ENCODE measurements at places on chromosomes 3 and 15. TPM values are rescaled to one million over a fixed set of nuclear protein-coding genes. Genes with fewer than 3 reads are reported as not detected.

TRH gene
- not detected for total RNA-seq

DNA sequence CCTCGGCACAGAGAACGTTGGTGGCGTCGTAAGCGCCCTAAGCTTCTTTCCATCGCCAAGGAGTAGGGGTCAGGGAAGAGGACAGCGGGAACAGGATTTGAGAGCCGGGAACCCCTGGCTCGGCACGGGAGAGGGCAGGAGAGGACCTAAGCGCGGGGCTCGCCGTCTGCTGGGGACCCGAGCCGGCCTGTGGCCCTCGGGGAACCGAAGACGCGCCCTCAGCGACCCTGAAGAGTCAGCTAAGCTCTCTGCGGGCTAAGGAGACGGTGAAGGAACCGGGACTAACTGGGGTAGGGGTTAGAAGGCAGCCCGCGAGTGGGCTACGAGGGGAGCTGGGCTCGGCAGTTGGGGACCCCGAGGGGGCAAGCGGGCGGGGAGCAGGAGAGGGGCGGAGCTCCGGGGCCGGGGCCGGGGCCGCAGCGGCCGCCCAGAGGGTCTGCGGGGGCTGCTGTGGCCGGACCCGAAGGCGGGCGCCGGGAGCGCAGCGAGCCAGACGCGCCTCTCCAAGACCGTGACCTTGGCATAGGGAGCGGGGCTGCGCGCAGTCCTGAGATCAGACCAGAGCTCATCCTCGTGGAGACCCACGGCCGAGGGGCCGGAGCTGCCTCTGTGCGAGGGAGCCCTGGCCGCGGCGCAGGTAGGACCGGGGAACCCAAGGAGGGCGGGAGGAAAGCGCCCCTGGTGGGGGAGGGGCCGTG is 574 bp downstream of the CASR start:
- DNase-seq, result no peak

GRCh38 chr3:146277953-146278631 is 27.2 kb upstream of the PLSCR4 start:
- DNase-seq, result peak; percentile 96

DNA sequence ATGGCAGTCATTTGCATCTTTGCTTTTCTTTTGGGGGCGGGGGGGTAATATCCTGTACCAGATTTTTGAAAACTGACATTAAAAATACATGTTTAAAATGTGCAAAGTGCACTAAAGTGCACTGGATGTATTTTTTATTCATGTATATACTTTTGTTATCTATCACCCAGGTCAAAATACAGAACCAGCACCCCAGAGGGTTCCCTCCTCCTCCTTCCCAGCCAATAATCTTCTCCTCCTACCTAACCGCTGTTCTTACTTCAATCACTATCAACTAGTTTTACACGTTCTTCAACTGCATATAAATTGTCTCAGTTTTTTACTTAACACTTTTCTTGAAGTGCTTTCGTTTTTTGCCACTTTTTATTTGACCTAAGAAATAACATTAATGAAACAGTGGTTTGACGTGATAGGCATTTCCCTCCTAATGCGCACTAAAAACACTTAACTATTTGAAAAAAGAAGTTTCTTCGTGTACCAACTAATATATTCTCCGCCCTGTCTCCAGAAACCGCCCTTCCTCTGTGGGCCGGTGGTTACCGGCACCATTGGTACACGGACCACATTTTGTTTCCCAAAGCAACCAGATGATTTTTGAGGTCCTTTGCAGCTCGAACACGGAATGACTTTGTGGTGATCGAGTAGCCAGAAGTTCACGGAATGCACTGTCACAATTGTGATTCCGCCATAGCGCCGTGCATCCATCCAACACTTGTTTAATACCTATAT is 836 bp upstream of the AKAP13 start:
- peak; percentile 32 for DNase-seq

ITIH1 gene
- 1.3 TPM for total RNA-seq

Data from skin of body (tissue), 3 donors.